ENCODE measurements at places on chromosomes 2 and 18. TPM values are rescaled to one million over a fixed set of nuclear protein-coding genes. Genes with fewer than 3 reads are reported as not detected.

The PELI1 gene
- total RNA-seq = 147 TPM

DNA sequence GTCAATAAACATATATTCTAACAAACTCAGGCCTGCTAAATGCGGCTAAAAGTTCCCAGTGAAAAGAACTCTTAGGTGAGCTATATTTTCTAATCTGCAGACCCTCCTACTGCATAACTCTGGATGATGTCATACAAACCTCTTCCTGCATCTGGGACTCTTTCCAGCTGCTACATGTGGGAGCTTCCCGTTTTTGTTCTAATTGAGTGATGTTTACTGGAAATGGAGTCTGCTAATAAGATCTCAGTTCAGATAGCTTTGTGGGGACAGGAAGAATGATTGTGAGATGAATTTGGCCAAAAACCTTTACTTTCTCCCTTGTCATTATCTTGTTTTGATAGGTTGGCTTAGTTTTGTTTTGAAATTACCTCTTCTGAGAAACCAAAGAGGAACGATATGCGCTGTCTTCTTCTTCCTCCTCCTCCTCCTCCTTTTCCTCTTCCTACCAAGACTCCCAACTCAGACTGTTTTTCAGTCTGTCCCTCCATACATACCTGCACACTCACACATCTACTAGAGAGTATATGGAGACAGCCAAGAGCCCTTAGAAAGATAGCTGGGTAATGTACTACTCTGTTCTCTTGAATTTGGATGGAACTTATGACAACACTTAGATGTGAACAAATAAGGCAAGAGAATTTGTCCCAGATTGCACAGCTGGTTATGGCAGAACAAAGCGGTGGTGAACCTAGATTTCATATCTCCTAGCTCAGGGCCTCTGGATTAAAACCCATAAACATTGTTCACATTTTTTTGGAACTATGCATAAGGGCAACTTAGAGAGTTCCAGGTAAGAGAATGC, 39.8 kb upstream of the AAK1 start:
- peaks cover 42% of the 10 kb centered on the region for H3K4me1 ChIP-seq
- DNase-seq = no peak
- H3K27ac ChIP-seq = peak overlapping the region; percentile 25

- no peak for DNase-seq
- H3K4me3 ChIP-seq = no peak overlapping the region
- H3K4me1 ChIP-seq = peaks cover 6% of the 10 kb centered on the region
- no peaks in the 10 kb centered on the region for H3K27me3 ChIP-seq
These were observed 34.9 kb downstream of the ANO7 start for GRCh38 chr2:241223211-241224017.

The PJVK gene
- total RNA-seq = 2.1 TPM

DNA sequence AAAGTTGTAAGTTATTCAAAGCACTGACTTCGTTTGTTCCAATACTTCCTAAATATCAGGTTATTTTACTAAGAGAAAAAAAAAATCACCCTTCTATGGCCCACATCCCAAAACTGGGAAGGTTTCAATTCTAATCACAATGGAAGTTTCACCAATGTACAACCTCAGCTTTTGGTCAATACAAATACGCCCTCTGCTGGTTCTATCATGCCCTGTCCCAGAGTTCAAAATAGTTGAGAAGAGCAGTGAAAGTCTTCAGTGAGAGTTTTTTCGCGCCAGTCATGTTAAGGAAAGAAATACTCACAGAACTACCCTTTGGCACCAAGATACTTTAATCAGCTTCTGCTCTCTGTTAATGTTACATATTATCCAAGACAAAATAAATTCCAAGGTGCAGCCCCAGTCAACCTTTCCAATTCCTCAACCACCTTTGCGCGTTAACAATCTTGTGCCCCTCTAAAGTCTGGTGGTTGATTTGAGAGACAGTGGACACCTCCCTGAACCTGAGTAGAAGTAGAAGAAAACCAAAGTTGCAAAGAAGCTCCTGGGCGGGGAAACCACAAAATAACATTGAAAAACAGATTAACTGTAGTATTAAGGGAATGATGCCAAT, 59.9 kb downstream of the SUMO1 start:
- H3K4me1 ChIP-seq = no peaks in the 10 kb centered on the region
- no peak overlapping the region for H3K27ac ChIP-seq
- no peaks in the 10 kb centered on the region for H3K36me3 ChIP-seq
- H3K27me3 ChIP-seq = no peaks in the 10 kb centered on the region
- no peak overlapping the region for H3K4me3 ChIP-seq

The L3MBTL4 gene
- total RNA-seq = 0.95 TPM

The NCKAP5 gene
- total RNA-seq = not detected

GRCh38 chr2:127626917-127627739, 18.8 kb upstream of the GPR17 start:
- H3K4me1 ChIP-seq = peaks cover 3% of the 10 kb centered on the region
- H3K36me3 ChIP-seq = no peaks in the 10 kb centered on the region
- no peak for DNase-seq

GRCh38 chr2:165055082-165055851, 99.9 kb upstream of the SLC38A11 start:
- H3K36me3 ChIP-seq = no peaks in the 10 kb centered on the region
- no peaks in the 10 kb centered on the region for H3K27me3 ChIP-seq
- H3K4me1 ChIP-seq = no peaks in the 10 kb centered on the region
- H3K4me3 ChIP-seq = no peak overlapping the region
- no peak overlapping the region for H3K27ac ChIP-seq

DNA sequence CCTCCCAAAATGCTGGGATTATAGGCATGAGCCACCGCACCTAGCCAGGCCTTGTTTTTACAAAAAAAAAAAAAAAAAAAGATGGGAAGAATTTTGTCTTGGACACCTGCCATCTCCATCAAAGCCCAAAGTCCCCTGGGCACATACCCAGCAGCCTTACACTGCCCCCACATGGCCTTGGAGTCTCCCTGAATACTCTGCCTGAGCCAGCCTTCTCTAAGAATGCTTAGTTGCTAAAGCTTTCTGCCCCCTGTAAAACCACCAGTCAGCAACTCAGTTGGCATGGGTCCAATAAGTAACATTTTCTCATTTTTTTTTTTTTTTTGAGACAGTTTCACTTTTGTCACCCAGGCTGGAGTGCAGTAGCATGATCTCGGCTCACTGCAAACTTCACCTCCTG, 40.6 kb downstream of the SPC25 start:
- no peaks in the 10 kb centered on the region for H3K4me1 ChIP-seq
- no peaks in the 10 kb centered on the region for H3K27me3 ChIP-seq
- H3K4me3 ChIP-seq = no peak overlapping the region
- no peak overlapping the region for H3K27ac ChIP-seq
- no peaks in the 10 kb centered on the region for H3K36me3 ChIP-seq

GRCh38 chr2:51505533-51505932, 473.6 kb upstream of the NRXN1 start:
- no peaks in the 10 kb centered on the region for H3K27me3 ChIP-seq
- H3K4me1 ChIP-seq = no peaks in the 10 kb centered on the region
- H3K27ac ChIP-seq = no peak overlapping the region
- no peak for DNase-seq
- H3K36me3 ChIP-seq = no peaks in the 10 kb centered on the region

The LRRC30 gene
- total RNA-seq = not detected

GRCh38 chr2:8335801-8336200, 346.1 kb upstream of the ID2 start:
- H3K36me3 ChIP-seq = no peaks in the 10 kb centered on the region
- no peak overlapping the region for H3K27ac ChIP-seq
- no peak for DNase-seq
- no peaks in the 10 kb centered on the region for H3K27me3 ChIP-seq

The EML6 gene
- 0.32 TPM for total RNA-seq

The TNS1 gene
- total RNA-seq = 0.60 TPM

DNA sequence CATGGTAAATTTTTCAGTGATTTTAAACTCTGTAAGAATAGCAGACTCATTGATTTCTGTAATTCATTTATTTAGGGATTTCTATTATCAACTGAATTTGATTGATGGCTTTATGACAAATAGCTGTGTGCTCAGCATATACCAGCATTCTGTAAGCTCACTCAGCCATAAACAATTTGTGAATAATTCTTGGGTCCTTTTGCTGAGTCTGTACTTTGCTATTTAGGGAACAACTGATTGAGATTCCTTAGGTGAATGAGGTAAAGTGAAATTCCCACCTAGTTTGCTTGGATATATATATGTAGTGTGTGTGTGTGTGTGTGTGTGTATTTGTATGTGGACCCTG, 76.7 kb upstream of the CAVIN2 start:
- H3K27me3 ChIP-seq = no peaks in the 10 kb centered on the region
- H3K27ac ChIP-seq = no peak overlapping the region
- no peak overlapping the region for H3K4me3 ChIP-seq
- H3K4me1 ChIP-seq = no peaks in the 10 kb centered on the region
- no peak for DNase-seq

The DBI gene
- 41.7 TPM for total RNA-seq

- H3K4me1 ChIP-seq = peaks cover 33% of the 10 kb centered on the region
- no peak overlapping the region for H3K4me3 ChIP-seq
- no peaks in the 10 kb centered on the region for H3K36me3 ChIP-seq
- DNase-seq = no peak
- H3K27ac ChIP-seq = no peak overlapping the region
- H3K27me3 ChIP-seq = no peaks in the 10 kb centered on the region
These were observed 2.3 kb upstream of the ARHGAP25 start for GRCh38 chr2:68732036-68732932.

The UPP2 gene
- not detected for total RNA-seq

- no peaks in the 10 kb centered on the region for H3K27me3 ChIP-seq
- DNase-seq = no peak
- H3K27ac ChIP-seq = no peak overlapping the region
- no peaks in the 10 kb centered on the region for H3K36me3 ChIP-seq
- H3K4me1 ChIP-seq = no peaks in the 10 kb centered on the region
These were observed 25.5 kb downstream of the CHST10 start for GRCh38 chr2:100391735-100392515.

DNA sequence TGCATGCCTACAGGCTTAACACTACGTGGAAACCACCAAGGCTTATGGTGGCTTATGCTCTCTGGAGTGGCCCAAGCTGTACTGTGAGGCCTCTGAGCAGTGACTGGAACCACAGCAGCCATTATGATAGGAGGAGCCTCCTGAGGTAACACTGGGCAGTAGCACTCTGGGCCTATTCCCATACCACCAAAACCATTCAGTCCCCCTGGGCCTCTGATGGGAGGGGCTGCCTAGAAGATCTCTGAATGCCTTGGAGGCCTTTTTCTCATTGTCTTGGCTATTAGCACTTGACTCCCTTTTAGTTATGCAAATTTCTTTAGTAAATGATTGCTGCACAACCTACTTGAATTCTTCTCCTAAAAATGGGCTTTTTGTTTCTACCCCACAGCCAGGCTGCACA, 985.0 kb downstream of the DPP10 start:
- H3K27ac ChIP-seq = no peak overlapping the region
- H3K36me3 ChIP-seq = no peaks in the 10 kb centered on the region
- no peak overlapping the region for H3K4me3 ChIP-seq
- no peak for DNase-seq

GRCh38 chr2:10517351-10518043, 69.4 kb upstream of the ODC1 start:
- no peaks in the 10 kb centered on the region for H3K27me3 ChIP-seq
- no peaks in the 10 kb centered on the region for H3K4me1 ChIP-seq
- no peak overlapping the region for H3K27ac ChIP-seq
- no peaks in the 10 kb centered on the region for H3K36me3 ChIP-seq
- H3K4me3 ChIP-seq = no peak overlapping the region
- no peak for DNase-seq

DNA sequence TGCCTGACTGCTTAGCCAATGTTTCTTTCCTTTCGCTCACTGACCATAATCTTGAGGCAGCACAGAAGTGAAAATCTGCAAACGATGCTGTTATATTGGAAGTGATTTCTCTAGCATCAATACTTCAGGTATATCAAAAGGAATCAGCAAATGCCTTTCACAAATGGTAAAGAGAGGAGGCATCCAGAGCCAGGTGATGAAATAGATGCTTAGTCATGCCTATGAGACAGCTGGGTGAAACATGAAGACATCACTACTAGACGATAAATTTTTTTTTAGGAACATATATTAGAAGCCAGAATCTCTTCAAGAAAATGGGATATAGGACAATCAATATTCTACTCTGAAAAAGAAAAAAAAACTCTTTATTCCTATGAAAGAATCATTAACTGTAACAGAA, 249.2 kb upstream of the SLC39A10 start:
- no peak overlapping the region for H3K4me3 ChIP-seq
- H3K4me1 ChIP-seq = no peaks in the 10 kb centered on the region
- H3K27me3 ChIP-seq = no peaks in the 10 kb centered on the region

- H3K27me3 ChIP-seq = no peaks in the 10 kb centered on the region
- H3K4me3 ChIP-seq = no peak overlapping the region
- no peaks in the 10 kb centered on the region for H3K36me3 ChIP-seq
- no peak for DNase-seq
- no peak overlapping the region for H3K27ac ChIP-seq
These were observed 89.8 kb downstream of the PKP4 start for GRCh38 chr2:158546412-158547144.

The GREB1L gene
- not detected for total RNA-seq

DNA sequence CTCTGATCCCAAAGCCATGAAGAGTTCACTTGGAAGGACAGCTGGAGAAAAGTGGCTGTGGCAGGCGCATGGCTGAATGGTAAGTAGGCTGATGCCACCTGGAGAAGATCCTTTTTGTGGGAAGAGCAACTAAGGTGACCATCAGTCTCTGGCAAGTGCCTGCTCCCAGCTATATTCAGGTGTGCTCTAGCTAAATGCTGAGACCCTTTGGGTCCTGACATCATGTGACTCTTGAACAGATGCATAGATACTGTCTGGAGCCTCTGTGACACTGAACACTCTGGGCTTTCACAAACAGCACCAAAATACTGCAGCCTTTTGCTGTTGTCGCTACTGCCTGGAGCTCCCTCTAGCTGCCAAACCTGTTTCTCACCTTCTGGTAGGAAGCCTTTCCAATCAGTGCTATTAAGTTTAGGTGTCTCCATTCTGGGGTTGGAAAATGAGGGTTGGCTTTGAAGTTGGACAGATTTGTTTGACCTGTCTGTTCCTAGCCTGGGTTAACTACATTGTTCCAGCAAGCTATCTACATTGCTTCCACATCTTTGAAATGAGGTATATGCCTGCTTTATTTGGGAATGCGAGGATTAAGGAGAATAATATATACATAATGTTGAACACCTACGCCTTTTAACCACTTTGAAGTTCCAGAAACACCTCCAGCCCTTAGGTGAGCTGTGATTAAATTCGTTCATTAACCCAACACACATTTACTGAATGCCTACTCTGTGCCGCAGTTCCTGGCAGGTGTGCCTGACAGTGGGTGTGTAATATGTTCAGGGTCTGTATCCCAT, 3.1 kb downstream of the EGR4 start:
- H3K4me1 ChIP-seq = peaks cover 17% of the 10 kb centered on the region
- no peak overlapping the region for H3K4me3 ChIP-seq
- no peaks in the 10 kb centered on the region for H3K36me3 ChIP-seq
- peaks cover 23% of the 10 kb centered on the region for H3K27me3 ChIP-seq
- peak; percentile 46 for DNase-seq
- no peak overlapping the region for H3K27ac ChIP-seq

GRCh38 chr2:74206180-74206688, 7.8 kb downstream of the MTHFD2 start:
- H3K27me3 ChIP-seq = no peaks in the 10 kb centered on the region
- DNase-seq = peak; percentile 36
- peaks cover 24% of the 10 kb centered on the region for H3K36me3 ChIP-seq
- H3K4me1 ChIP-seq = peaks cover 22% of the 10 kb centered on the region
- peak overlapping the region; percentile 63 for H3K27ac ChIP-seq
- peak overlapping the region; percentile 53 for H3K4me3 ChIP-seq

GRCh38 chr2:64177315-64177714, 33.1 kb upstream of the PELI1 start:
- H3K27ac ChIP-seq = no peak overlapping the region
- no peaks in the 10 kb centered on the region for H3K27me3 ChIP-seq
- no peaks in the 10 kb centered on the region for H3K36me3 ChIP-seq
- H3K4me1 ChIP-seq = no peaks in the 10 kb centered on the region
